Lung microvascular endothelial cell (primary cell): ENCODE measurements at places on chromosomes 2 and 18. TPM values are rescaled to one million over a fixed set of nuclear protein-coding genes. Genes with fewer than 3 reads are reported as not detected.

GRCh38 chr2:191847764-191848163 is 876 bp upstream of the CAVIN2 start:
- no peak for DNase-seq

DNA sequence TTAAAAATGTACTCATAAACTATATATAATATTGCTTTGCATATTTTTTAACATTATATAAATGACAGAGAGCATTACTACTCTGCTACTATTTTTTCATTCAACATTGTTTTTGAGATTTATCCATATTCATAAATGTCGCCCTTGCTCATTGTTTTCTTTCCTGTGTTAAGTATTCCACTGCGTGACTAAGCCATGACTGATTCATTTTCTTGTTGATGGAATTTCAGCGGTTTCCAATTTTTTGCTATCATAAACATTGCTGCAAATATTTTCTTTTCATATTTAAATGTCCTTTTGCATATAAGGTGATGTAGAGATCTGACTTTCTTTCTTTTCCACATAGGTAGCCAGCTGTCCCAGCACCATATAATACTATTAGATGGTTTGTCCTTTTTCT is 57.6 kb downstream of the SFXN5 start:
- DNase-seq, result peak; percentile 87

DNA sequence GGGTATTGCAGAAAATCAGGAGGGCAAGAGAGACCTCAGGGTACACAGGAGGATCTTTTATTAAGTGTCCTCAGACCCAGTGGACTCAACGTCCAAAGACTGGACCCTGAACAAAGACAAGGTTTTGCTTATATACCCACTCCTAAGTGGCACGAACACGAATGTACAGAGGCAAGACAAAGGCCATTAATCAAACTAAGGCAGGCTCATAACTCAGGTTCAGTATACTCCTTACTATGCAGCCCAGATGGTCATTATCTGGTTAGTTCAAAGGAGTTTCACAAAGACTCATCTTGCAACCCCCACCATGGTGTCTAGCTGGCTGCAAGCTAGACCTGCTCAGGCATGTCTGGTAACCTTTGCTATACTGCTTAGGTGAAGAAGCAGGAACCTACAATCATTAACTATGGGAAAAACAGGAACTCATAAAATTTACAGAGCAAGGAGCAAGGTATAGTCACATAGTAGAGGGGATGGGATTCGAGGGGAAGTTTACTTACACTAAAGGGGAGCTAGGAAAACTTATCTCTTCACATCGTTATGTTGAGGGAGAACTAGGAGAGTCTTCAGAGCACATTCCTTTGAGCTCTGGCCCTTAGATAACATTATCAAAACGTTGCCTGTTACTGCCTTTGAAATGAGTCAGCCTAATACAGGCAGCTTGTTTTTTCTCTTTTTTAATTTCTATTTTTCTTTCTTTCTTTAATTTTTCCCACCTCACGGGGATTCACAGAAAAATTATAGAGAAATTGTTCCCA is 33.9 kb downstream of the SLC4A3 start:
- DNase-seq, result no peak

Gene IL1R2
- total RNA-seq, result 0.20 and 0.22 TPM in 2 replicates

DNA sequence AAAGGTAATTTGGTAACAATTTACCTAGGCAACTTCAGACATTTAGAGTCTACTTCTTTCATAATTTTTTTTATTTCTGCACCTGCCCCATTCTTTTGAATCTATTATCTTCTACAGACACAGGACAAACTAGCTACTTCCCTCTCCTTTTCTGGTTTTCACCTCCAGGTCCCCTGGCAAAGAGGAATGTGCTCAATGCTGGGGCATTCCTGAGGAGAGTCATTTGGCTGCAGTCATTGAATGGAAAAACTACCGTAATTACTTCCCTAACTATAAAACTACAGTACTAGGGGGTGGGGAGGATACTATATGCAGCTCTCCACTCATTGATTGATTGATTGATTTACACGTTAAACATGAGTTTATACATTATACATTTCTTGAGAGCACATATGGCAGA is 11.2 kb upstream of the ARHGAP28 start:
- DNase-seq, result no peak

DNA sequence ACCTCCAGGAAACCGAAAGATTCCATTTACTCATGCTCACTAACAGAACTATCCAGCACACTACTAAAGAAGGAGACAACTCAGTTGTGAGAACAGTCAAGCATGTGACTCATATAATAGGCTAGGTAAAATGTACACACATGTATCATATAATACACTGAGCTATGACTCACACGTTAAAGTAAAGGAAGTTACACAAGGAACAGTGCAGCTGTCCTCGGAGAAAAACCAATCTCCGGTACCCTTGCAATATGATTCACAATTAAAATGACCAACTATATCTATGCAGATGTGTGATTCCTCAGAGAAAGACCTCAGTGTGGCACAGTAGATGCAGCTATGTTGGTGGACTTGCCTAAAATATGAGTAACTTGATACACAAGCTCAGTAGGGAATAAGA is 76.5 kb downstream of the STRN start:
- DNase-seq, result peak; percentile 33

GRCh38 chr2:73982140-73982617 is 2.5 kb upstream of the TET3 start:
- DNase-seq, result no peak

GRCh38 chr2:101692041-101692440 is 5.5 kb upstream of the MAP4K4 start:
- DNase-seq, result no peak

GRCh38 chr2:24334245-24334633 is 26.1 kb downstream of the ITSN2 start:
- no peak for DNase-seq

GRCh38 chr2:86283411-86284030 is 53.9 kb downstream of the REEP1 start:
- DNase-seq, result peak; percentile 85

DNA sequence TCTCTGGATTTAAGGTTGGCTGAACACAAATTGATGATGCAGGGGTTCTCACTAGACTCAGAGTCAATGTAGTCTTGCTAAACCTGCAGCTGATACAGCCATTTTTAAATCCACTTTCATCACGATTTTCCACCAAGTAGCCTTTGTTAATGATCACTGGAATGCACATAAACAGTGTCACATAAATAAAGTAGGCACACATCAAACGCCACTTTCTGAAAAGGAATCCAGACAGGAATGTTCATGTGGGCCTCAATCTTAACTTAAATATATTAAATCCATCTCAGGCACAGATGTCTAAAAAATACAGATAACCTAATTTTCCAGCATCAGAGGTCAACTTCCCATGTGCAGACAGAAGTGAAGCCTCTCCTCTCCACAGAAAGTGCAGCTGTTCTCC is 58.3 kb downstream of the LAMA1 start:
- DNase-seq, result no peak

DNA sequence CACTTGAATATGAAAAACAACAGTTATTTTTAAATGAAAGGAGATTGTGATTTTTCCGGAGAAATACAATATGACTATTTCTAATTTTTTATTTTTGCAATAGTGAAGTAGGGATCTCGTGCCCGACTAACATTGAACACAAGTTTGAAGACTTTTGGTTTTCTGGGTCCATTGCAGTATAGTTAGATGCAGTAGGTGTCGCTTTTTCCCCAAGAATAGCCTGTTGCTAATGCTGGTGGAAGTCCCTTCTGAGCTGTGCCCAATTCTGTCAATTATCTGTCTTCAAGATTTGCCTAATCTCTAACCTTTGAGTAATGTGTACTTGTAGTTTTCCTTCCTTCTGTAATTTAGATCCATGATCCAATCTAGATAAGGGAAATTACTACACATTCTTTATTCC is 36.5 kb downstream of the SEMA4F start:
- peak; percentile 67 for DNase-seq
